ENCODE measurements at places on chromosomes 1 and 21.

- DNase-seq = no peak
These were observed 15.0 kb upstream of the SLC16A1 start for GRCh38 chr1:112971006-112971405.

DNA sequence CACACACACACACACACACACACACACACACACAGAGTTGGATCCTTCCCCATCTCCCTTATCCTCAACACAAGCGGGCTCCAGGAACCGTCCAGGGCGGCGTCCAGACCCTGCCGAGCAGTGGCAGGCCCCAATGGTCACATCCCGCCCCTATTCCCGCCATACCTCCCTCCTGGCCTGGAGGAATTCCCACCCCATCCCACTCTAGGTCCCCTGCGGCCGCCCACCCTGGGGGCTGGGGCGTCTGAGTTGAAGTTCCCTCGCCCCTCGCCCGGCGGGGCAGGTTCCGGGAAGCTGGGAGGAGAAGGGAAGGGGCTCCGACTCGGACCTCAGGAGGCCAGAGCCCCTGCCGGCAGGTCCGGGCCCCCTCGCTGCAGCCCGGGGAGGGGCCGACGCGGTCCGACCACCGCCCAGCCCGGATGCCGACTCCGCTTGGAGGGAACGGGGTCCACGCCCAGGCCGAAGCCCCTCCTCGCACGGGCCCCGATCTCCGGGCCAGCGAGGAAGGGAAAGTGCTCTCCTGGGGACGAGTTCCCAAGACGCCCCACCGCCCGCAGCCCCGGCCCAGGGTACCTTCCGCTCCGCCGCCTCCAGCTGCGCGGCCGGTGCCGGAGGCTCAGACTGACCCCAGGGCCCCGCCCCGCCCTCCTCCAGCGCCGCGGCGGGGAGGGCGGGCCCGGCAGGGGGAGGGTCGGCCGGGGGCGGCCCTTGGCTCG, at the start of gene RHOC:
TSS of gene RHOC (minus strand) at position 623 of the 716 bp plus-strand sequence. CDS start 3,328 bp downstream, outside the sequence.
- peak; percentile 65 for DNase-seq

GRCh38 chr1:15178571-15179484, 25.3 kb downstream of the TMEM51 start:
- peak; percentile 50 for DNase-seq

DNA sequence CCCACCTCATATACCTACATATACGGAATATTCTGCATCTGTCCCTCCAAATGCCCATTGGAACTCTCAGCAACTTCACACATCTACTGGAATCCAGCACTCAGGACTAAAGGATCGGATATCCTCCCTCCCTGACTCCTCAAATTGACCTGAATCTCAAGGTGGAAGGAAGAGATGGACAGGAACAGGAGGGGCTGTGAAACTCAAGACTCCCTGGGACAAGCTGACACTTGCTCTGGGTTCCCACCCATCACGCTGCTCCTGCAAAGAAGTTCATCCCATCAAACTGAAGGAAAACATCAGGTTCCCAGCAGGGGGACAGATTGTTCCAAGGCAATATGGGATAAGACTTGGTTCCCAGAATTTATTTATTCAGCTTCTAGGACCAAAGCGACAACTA, 30.3 kb upstream of the TIAM1 start:
- DNase-seq = no peak

- DNase-seq = no peak
These were observed 58.5 kb downstream of the FGGY start for GRCh38 chr1:59355361-59355760.

GRCh38 chr1:167515461-167515860, 2.9 kb downstream of the CD247 start:
- no peak for DNase-seq

DNA sequence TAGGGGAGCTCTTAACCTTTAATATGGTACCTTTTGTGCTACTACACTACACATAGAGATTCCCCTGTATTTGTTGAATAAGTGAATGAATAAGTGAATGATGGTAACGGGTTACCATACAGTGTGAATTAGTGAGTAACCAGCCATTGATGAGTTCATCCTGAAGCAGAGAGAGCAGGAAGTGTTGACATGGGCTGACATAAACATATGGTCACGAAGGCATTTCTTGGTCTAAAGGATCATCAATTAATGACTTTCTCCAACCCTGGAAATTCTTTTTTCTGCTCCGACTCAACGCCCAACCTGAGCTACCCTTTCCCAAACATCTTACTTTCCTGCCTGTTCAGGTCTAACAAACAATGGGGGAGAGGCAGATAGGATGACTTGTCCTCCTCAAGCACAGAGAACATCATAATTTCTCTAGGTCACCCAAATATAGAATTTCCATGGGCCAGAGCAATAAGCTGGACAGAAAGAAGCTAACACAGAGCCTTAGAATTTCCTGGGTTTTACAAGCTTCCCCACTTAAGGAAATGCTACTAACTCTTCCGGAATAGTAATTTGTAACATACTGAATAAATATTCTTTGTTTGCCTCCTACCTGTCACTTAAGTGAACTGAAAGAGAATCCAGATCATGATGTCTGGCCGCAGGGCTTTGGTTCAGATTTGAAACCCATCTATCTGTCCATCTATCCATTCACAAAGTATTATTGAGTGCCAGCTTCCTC, 114.7 kb upstream of the NGF start:
- no peak for DNase-seq

GRCh38 chr21:35606146-35606545, 454.2 kb downstream of the SETD4 start:
- DNase-seq = no peak

GRCh38 chr1:53580739-53581475, 121.7 kb downstream of the DMRTB1 start:
- no peak for DNase-seq

- no peak for DNase-seq
These were observed 67.6 kb downstream of the POFUT2 start for GRCh38 chr21:45220071-45220481.

DNA sequence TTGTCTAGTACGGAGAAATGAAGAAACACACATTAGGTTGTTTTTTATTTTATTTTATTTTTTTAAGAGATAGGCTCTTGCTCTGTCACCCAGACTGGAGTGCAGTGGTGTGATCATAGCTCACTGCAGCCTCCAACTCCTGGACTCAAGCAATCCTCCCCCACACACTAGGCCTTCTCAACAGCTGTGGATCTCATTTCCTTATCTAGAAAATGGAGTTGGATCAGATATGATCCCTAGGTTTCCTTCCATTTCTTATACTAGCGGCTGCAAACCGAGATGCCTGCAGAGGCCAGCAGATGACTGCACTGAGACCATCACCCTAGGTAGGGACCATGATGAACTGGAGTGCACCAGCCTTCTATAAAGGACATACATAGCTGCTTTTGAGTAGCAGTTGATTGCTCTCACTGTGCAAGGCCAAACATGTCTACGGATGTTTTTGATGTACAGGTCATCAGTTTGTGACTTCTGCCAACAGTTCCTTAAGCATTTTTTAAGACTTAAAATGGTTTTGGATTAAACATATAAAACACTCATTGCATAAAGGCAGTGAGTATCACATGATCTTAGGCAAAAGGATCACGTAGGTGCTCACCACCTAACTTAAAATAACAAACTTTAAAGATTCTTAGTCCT, 11.4 kb upstream of the KLHL12 start:
- no peak for DNase-seq

GRCh38 chr1:198948895-198949659, 310.2 kb downstream of the PTPRC start:
- no peak for DNase-seq

- DNase-seq = no peak
These were observed 49.0 kb downstream of the KLHDC7A start for GRCh38 chr1:18529714-18530113.

GRCh38 chr21:28018741-28019669, 973.7 kb downstream of the LTN1 start:
- peak; percentile 19 for DNase-seq

GRCh38 chr1:49240709-49241221, 464.1 kb upstream of the BEND5 start:
- DNase-seq = no peak

GRCh38 chr1:193569096-193569982, 382.9 kb upstream of the B3GALT2 start:
- DNase-seq = no peak

- DNase-seq = no peak
These were observed 78.0 kb downstream of the BCAR3 start for GRCh38 chr1:93603601-93604000.

DNA sequence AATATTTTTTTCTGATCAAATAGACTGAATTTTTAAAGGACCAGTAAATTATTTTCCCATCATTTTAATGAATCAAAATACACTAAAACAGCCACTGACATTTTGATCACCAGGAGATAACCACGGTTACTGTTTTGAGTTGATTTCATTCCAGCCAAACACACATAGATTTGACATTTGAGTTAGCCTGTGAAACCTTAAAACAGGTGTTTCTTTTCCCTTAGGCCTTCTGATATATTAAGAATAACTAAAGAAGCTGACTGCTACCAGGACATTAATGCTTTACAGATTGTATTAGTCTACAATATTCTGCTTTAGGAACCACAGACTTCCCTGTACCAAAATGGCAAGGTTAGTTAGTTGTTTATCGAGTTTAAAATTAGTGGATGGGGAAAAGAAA, 193.4 kb downstream of the OMA1 start:
- DNase-seq = no peak

DNA sequence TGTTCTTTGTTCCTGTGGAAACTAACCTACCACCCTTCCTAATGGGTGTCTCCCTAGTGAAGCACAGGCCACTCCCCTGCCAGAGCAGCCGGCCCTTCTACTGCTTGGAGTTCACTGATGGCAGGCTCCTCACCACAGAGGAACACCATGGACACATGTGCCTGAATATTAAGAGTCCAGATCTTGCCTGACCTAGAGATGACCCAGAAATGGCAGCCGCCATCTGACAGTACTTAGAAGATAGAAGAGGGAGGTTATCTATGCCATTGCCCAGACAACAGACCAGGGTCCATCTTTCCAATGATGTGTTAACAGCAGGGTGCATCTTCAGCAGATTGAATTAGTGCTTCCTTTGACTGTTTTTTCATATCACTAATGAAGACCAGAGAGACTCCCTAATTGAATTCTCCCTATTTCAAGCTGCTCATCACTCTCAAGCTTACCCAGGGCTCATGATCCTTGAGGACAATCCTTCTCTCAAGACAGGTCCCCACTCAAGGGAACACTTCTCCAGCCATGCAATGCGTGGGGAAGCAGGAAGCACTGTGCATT, 59.8 kb downstream of the PLEKHA6 start:
- DNase-seq = no peak

GRCh38 chr21:46622226-46622625, 13.2 kb upstream of the PRMT2 start:
- peak; percentile 72 for DNase-seq

GRCh38 chr1:113002297-113002696, 46.3 kb upstream of the SLC16A1 start:
- no peak for DNase-seq

DNA sequence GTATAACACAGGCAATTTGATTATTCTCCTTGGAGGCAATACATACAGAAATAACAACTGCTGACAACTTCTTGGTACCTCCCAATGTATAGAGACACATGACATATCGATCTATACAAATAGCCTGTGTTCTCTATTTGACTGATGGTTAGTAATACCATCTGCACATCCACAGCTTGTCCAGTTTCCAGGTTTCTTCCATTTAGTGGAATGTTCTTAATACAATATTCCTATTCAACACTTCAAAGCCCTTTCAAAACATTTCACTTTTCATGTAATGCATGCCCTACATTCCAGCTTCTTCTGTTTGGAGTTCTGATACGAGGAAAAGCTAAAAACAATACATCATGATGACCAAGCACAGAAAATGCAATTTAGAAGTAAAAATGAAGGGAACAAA, 37.0 kb upstream of the GORAB start:
- no peak for DNase-seq

DNA sequence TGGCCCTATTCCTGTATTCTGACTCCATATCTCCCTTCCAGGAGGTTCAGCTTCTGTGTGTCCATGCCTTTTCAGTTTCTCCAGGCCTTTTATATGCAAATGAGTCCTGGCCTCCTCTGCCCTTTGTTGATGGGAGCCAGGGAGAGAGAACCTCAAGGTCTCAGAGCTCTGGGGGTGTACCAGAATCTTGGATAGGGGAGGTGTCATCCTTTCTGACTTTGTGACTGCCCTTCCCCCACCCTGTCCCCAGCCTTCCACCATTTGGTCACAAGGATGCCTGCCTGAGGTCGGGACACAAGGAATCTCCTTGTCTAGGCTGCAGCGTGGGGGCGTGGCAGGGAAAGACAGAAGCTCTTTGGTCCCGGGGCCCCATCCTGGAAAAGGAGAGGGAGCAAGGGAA, 18.6 kb downstream of the LURAP1 start:
- peak; percentile 79 for DNase-seq

- peak; percentile 28 for DNase-seq
These were observed 9.1 kb upstream of the MTFR1L start for GRCh38 chr1:25810341-25811299.

DNA sequence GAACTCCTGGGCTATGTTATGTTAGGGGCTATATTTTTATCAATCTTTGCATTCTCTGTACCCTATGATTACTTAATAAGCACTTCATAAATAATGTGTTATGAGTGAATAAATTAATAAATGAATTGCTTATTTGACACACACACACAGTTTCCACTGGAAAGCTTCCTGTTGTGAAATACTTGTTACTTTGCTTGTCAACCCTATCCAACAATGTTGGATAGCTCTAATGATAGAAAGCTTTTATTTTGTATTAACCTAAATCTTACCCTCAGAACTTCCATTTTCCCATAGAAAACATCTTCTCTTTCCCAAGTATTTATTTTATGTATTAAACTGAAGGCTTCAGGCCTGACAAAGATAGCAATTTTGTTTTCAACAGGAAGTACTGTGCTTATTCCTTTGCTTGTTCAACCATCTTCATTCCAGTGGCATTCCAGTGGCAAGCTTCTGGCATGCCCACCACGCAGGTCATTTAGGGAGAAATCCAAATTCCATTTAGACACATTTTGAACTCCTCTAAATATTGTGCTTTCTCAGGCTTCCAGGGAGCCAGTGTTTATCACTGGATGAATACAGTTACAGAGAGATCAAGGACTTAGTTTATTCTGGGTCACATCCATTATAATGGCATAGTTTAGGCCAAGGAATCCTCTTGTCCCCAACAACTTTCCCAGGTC, 134.4 kb downstream of the TGFB2 start:
- DNase-seq = no peak

DNA sequence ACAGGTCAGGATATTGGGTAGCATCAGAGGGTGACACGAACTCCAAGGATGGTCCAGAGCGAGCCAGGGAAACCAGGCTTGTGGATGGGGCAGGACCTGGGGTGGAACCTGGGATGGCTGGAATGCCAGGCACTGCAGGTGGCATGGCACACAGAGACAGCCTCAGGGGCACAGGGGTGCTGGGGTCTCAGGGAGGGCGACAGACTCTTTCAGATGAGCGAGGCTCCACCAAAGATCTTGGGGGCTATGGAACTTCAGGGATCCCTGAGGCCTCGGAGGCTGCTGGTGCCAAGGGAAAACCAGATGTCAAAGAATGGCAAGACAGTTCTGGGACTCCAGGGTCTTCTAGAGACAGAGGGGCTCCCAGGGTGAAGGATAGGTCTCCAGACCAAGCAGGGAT, 21.4 kb downstream of the IGFN1 start:
- no peak for DNase-seq

All from large intestine (tissue), 12 donors.